ENCODE measurements at places on chromosomes 7 and 10.
A peak's percentile ranks its signal among the peaks of the same experiment; 100 is the strongest.

- no peak for DNase-seq
Measured at GRCh38 chr7:27412164-27412563, 169.6 kb downstream of the EVX1 start.

DNA sequence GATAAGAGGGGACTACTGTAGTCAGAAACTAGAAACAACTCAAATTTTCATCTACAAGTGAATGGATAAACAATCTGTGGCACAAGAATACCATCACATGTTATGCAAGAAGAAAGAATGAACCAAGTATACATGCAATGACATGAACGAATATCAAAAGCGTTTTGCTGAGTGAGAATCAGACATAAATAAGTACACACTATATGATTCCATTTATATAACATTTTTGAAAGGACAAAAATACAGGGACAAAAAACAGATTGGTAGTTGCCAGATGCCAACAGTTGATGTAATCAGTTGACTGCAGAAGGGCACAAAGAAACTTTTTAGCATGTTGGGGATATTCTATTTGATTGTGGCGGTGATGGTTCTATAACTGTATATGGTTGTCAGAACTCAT, 33.6 kb downstream of the CTNNA3 start:
- no peak for DNase-seq

DNA sequence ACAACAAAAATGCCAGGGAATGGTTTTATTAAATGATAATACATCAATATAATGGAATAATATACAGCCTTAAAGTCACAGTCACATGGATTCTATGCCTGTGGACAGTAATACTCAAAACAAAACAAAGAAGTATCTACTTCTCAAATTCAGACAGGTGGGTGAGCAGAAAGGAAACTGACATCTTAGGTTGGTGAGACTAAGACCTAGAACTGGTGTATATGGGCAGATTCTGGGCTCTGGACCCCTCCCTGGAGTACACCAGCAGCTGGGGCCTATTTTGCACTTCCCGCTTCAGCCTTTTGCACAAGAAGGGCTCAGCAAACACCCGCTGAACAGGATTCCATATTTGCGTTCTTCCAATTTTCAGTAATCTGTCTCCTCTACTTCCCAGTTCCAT, 5.4 kb upstream of the FIS1 start:
- no peak for DNase-seq

- DNase-seq: no peak
Measured at GRCh38 chr10:113310347-113310746, 242.5 kb upstream of the HABP2 start.

- DNase-seq: peak; percentile 40
Measured at GRCh38 chr7:105015390-105015965, 1.5 kb downstream of the KMT2E start.
